ENCODE measurements at places on chromosomes 12 and 14.

DNA sequence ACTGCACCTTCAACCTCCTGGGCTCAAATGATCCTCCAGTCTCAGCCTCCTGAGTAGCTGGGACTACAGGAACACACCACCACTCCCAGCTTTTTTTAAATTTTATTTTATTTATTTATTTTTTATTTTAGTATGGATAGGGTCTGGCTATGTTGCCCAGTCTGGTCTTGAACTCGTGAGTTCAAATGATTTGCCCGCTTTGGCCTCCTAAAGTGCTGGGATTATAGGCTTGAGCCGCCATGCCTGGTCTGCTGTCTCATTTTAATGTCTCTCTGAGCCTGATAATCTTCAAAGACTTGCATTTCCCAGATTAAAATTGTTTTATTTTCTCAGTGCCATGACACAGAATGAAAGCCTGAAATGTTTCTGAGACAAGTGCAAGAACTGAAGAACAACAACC, 1.2 kb upstream of the INHBC start:
- no peak for DNase-seq

DNA sequence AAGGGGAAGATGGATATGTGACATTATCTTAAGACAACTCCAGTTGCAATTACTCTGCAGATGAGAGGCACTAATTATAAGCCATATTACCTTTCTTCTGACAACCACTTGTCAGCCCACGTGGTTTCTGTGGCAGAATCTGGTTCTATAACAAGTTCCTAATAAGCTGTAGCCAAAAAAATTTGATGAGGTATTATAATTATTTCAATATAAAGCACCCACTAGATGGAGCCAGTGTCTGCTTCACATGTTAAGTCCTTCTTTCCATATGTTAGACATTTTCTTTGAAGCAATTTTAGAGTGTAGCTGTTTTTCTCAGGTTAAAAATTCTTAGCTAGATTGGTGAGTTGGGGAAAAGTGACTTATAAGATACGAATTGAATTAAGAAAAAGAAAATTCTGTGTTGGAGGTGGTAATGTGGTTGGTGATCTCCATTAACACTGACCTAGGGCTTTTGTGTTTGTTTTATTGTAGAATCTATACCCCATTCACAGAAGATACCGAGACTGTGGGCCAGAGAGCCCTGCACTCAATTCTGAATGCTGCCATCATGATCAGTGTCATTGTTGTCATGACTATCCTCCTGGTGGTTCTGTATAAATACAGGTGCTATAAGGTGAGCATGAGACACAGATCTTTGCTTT, 36.9 kb downstream of the PSEN1 start:
- DNase-seq = peak; percentile 59

GRCh38 chr14:68718023-68718990, 74.6 kb downstream of the ZFP36L1 start:
- peak; percentile 64 for DNase-seq

GRCh38 chr12:56951582-56952339, 5.6 kb downstream of the RDH16 start:
- DNase-seq = no peak

DNA sequence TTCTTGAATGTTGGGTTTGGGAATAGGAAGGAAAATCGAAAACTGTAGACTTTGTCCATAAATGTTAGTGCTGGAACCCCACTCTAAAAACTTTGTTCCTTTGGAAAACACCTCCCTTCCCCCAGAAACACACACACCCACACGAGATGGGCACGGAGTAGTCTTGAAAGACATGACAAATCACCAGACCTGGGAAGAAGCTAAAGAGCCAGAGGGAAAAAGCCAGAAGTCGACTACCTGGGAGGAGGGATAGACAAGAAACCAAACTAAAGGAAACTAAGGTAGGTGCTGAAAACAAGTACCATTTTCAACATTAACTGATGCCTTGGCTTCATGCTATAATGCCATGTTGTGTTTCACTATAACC, 925 bp upstream of the NANOG start:
- no peak for DNase-seq

Data from SW480 (cell line).